ENCODE measurements at places on chromosomes 6 and 20.

DNA sequence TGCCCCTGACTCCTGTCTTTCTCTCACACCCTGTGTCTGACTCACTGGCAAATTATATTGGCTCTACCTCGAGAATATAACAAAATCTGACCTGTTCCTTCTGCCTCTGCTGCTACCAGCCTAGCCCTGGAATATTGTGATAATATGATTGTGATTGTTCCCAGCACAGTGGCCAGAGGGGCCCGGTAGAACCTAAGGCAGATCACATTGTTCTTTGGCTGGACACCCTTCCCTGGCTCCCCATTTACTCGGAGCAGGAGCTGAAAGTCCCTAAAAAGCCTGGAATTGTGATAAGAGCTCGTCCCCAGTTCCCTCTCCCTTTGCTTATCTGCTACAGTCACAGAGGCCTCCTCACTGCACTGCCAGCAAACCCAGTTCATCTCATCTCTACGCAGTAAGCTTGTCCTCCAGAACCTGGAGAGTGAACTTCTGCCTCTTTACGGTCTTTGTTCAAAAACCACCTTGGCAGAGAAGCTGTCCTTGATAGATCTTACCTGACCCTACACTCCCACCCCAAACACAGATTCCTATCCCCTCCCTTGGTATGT, 21.8 kb downstream of the SERPINB6 start:
- DNase-seq: no peak

DNA sequence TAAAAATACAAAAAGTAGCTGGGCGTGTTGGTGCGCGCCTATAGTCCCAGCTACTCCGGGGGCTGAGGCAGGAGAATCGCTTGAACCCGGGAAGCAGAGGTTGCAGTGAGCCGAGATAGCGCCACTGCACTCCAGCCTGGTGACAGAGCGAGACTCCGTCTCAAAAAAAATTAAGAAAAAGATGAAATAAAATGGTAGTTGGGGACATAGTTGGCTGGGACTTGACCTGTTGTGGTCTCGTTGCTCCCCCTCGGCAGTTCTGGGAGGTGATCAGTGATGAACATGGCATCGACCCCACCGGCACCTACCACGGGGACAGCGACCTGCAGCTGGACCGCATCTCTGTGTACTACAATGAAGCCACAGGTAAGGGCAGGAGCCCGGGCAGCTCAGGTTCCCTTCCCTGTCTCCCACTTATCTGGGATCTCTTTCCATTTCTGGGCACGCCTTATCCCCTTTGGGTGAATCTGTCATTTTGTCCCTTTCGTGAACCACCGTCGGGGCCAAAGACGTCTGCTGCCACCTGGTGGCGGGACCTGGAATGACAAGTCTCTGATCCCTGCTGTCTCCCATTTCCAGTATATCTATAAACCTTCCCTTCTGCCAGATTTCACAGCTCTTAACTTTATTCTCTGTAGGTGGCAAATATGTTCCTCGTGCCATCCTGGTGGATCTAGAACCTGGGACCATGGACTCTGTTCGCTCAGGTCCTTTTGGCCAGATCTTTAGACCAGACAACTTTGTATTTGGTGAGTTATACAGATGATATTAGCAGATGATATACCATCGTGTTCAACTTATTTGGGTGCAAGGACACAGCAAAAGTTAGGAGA, 2.3 kb downstream of the TUBB start:
- DNase-seq: peak; percentile 73

GRCh38 chr6:158408552-158409130, 96.4 kb downstream of the TULP4 start:
- no peak for DNase-seq

DNA sequence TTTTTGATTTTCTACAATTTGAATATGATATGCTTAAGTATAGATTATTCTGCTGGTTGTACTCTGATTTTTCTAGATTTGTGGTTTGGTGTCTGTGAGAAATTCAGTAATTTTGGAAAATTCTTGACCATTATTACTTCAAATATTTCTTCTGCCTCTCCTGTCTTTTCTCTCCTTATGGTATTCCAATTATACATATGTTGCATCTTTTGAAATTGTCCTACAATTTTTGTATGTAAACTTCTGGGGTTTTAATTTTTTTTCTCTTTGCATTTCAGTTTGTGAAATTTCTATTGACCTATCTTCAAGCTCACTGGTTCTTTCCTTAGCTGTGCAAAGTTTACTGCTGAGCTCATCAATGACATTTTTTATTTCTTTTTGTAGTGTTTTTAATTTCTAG, 534.4 kb upstream of the SLC35B3 start:
- DNase-seq: no peak

GRCh38 chr20:35561671-35562070, 19.8 kb downstream of the ERGIC3 start:
- no peak for DNase-seq

All from COLO829 (cell line).